ENCODE measurements at places on chromosomes 13 and 19. TPM values are rescaled to one million over a fixed set of nuclear protein-coding genes. Genes with fewer than 3 reads are reported as not detected.

DNA sequence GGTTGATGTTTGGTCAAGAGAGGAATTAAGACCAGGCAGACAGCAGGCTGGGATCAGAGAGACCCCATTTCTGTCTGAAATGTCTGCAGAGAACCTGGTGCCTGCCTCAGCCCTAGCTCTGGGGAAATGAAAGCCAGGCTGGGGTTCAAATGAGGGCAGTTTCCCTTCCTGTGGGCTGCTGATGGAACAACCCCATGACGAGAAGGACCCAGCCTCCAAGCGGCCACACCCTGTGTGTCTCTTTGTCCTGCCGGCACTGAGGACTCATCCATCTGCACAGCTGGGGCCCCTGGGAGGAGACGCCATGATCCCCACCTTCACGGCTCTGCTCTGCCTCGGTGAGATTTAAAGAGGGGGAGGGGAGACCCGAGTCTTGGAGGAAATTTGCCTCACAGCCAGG lies at the start of gene LILRB4:
Gene LILRB4 (plus strand): TSS at position 256 of the 400 bp plus-strand sequence. CDS start 49 bp downstream, at position 305.
- DNase-seq: no peak

DNA sequence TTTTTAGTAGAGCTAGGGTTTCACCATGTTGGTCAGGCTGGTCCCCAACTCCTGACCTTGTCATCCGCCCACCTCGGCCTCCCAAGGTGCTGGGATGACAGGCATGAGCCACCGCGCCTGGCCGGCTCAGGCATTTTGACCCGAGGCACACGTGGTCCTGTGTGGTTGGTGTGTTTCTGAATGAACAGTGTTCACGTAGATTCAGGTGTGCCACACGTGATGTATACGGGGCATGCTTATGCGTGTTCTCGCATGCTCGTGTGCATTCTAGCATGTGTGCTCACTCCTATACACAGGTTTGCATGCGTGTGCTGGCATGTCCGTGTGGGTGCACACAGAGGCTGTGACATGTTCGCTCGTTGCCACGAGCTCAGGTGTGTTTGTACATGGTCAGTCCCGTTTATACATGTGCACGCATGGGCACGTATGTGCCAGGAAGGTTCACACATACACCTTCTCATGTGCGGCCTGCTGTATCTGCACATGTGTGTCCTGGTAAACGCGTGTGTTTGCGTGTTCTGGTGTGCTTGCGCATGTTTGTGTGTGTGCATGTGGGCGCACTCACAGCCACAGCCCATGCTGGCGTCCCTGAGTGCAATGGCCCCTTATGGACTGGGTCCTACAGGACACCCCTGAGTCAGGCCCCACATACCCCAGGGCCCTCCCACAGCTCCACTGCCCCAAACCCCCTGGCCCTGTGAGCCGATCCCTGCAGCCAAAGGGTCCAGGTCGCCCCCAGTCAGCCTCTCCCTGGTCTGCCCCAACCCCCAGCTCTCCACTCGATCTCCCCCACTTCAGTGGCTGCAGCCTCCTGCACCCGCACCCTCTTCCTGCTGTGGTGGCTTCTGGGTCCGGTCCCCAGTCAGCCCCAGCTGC lies 20.6 kb upstream of the TCF3 start:
- no peak for DNase-seq

GRCh38 chr13:51286135-51287002 lies 53.1 kb upstream of the SERPINE3 start:
- DNase-seq: peak; percentile 33

GRCh38 chr19:29528350-29528945 lies 2.7 kb downstream of the VSTM2B start:
- peak; percentile 70 for DNase-seq

DNA sequence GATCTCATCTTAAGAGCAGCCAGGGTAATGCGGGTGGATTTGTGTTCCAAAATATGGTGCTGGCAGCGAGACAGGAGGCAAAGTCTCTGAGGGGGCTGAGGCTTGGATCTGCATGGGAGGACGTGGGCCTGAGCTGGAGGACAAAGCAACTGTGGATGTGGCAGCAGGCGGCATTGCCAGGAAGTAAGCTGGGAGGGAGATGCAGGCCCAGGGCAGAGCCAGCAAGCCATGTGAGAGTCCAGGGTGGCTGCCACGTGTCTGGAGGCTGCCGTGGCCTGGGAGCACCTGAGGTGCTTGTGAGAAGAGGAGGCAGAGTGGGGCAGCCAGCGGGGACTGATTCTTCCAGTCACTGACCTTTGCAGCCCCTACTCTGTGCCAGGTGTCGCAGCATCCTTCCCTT lies 52.0 kb downstream of the DPF1 start:
- DNase-seq: no peak

- DNase-seq: no peak
Observed at GRCh38 chr13:43432958-43433357, 353.8 kb downstream of the ENOX1 start.

- DNase-seq: no peak
Observed at GRCh38 chr13:81381560-81381959, 1040.6 kb upstream of the SPRY2 start.

GRCh38 chr19:2308114-2308556 lies at the start of gene LINGO3:
Gene LINGO3, minus strand, starts transcription at chr19:2308154. Its CDS starts 16,378 bp downstream, at chr19:2291776.
- DNase-seq: no peak

GRCh38 chr19:55447421-55448174 lies 4.5 kb upstream of the SHISA7 start:
- DNase-seq: peak; percentile 92

GRCh38 chr19:7643031-7643415 lies 6.1 kb downstream of the STXBP2 start:
- no peak for DNase-seq

GRCh38 chr19:12494260-12494860 lies 9.7 kb upstream of the ZNF709 start:
- DNase-seq: no peak

DNA sequence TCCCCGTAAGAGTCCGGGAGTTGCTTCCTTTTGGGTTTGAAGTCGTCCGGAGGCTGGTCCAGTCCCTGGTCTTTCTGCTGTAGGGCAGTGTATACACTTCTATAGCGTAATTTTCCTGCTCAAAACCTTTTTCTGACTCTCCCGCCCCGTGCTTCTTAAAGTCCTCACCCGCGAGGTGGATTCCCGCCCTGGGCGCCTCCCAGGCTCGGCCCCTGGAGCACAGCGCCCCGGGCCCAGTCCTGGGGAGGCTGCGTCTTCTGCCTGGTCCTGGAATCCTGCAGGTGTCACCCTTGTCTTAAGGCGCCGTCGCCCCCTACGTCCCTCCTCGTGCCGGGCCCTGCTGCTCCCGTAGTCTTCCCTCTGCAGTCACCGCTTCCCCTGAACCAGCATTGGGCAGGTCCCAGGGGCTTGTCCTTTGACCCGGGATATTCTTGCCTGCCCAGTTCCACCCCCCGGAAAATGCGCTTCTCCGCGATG lies 34.4 kb upstream of the ZNF808 start:
- no peak for DNase-seq

LIM2 gene
- total RNA-seq: not detected

MBD3L2B gene
- not detected for total RNA-seq

SYT5 gene
- total RNA-seq: 0.62 TPM

GRIK5 gene
- not detected for total RNA-seq

USHBP1 gene
- not detected for total RNA-seq

SLC25A15 gene
- 16.5 TPM for total RNA-seq
